ENCODE measurements at places on chromosomes 7 and 10.

DNA sequence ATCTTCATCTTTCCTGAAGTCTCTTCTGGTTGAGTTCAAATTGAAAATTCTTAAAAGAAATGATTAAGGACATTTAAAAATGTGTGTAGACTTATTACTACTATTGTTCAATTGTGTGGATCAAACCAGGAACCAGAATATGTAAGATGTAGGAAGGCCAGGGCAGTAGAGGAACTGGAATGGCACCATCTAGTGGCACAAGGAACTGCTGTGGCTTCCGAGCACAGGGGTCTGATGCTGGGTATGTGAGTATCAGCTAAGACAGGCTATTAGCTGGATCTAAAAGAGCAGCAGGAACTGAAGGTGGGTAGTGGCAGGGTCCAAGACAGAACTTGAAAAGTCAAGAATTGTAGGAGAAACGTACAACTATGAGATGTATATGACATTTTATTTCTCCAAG lies 247.3 kb downstream of the SEMA3A start:
- DNase-seq = no peak

GRCh38 chr10:43196981-43197833 lies 59.0 kb downstream of the CSGALNACT2 start:
- DNase-seq = no peak

GRCh38 chr10:71218046-71218650 lies 5.8 kb downstream of the UNC5B start:
- no peak for DNase-seq

DNA sequence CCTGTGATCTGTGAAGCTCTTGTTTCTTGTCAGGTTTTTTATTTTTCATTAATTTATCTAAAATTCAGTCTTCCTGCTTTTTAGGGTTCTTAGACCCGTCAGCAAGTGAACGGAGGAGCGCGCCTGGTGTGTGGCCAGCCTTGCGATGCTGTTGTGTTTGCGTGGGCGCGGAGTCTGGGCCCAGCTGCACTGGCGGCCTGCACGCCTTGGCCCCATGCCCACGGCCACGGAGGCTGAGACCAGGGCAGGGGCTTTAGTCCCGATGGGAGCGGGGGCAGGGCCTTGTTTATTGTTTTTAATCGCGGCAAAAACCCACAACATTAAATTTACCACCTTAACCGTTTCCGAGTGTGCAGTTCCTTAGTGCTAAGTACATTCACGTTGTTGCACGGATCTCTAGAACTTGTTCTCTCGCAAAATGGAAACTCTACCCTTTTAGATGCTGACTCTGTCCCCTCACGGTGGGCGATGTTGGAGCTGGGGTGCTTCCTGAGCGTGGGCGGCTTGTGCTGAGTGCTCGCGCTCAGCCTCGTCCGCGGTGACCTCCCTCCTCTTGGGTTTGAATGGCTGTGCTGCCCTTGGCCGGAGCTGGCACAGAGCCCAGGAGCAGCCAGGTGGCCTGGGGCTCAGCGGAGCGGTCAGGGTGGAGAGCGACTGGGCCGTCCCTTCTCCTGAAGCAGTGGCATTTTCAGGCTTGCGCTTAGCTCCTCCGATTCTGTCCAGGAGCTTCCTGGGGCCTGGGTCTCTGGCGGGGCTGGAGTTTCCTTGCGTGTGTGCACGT lies 69.1 kb downstream of the INPP5A start:
- DNase-seq = no peak

DNA sequence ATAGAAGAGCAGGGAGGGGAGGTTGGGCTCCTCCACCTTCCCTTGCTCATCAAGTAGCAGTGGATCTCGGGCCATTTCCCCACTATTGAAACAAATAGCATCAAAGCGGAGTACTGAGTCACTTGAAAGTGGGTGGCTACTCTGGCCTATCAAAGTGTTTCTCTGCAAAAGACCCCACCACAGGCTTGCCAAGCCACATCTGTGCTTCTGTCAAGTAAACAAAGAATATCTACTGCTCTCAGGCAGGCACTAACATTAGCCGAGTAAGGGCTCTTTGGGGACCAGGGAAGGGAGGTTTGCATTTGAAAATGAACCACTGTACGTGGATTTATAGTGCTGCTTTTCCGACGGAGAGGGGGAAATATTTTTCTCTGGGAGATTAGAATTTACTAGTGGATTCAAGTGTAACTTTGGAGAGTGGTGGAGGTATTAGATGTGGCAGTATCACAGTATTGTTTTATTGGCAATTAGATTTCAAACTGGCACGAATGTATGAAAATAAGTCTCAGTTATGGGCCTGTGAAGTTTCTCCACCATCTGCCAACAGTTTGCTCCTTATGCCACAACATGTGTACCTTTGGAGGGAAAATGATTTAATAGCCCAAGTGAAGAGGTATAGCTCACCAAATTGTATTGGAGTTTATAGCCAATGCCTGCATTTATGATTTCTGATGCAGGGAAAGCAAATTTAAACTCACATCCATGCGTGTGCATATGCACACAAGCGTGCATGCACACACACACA lies 97.5 kb downstream of the RPS24 start:
- no peak for DNase-seq

GRCh38 chr10:62258926-62259325 lies 9.7 kb downstream of the RTKN2 start:
- no peak for DNase-seq
